Fibroblast of skin of left biceps (primary cell): ENCODE measurements at places on chromosomes 7 and 10.

DNA sequence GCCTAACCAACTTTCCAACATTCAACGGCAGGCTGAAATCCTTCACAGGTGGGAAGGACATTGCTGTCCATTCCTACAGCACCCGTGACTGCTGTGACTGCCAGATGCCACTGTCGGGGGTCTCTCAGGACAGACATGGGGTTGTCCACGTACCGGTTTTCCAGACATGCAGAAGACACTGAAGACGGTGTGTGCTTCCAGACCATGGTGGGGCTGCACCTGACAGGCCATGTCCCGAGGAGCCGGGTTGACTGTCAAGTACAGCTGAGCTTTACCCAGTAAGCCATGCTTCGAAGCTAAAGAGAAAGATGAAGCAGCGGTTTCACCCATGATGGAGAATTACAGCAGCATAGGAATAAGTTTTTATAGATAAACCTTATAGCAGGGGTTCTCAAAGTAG, 70.9 kb downstream of the PKD1L1 start:
- DNase-seq = no peak

DNA sequence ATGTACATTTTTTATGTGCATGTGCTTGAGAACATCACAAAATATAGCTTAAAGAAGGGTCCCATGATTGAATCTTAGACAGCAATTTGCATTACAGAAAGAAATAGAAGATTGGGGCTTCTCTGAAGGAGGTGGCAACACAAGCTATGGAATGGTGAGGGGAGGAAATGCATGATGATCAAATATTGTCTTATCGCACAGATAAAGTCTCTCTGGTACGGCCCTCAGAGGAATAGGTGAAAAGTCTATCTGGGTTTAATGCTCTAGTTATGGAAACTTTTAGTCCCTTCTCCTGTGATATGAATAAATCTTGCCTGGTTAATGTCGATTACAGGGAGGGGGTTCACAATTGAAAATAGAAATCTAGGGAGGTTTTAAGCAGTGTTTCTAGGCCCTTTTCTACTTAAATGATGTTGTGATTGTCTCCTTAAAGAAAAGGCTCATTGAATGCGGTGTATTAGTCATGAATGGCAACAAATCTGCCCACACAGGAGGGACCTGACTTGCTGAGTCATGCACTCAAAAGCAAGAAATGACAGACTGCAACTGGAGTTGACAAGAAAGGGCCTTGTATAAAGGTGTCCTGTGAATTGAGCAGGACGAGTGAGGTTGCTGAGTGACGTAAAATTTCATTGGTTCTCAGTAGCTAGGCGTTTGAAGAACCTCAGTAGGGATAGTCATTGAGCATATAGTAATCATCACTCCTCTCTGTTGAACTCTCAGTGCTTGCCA, 133.4 kb upstream of the CSTF2T start:
- DNase-seq = no peak

- no peak for DNase-seq
Observed at GRCh38 chr7:93902777-93903423, 3.5 kb upstream of the GNGT1 start.

GRCh38 chr10:124043310-124044142, 49.9 kb downstream of the CHST15 start:
- no peak for DNase-seq

DNA sequence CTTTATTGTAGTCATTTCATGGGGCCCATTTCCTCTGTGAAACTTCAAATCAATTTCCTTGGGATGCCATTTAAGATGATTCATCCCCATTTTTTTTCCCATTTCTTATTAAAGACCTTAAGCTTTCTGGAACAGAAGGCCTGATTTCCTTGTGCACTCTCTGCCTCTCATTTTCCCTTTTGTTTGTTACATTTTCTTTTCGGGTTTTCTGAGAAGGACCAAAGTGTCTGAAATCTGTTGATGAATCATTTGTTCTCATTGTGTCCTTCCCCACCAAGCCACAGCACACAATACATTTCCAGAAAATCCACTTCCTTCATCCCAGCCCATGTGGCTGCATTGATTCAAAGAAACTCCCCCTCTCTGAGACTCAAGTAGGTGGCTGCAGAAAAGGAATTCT, 372.4 kb downstream of the SFMBT2 start:
- DNase-seq = no peak

DNA sequence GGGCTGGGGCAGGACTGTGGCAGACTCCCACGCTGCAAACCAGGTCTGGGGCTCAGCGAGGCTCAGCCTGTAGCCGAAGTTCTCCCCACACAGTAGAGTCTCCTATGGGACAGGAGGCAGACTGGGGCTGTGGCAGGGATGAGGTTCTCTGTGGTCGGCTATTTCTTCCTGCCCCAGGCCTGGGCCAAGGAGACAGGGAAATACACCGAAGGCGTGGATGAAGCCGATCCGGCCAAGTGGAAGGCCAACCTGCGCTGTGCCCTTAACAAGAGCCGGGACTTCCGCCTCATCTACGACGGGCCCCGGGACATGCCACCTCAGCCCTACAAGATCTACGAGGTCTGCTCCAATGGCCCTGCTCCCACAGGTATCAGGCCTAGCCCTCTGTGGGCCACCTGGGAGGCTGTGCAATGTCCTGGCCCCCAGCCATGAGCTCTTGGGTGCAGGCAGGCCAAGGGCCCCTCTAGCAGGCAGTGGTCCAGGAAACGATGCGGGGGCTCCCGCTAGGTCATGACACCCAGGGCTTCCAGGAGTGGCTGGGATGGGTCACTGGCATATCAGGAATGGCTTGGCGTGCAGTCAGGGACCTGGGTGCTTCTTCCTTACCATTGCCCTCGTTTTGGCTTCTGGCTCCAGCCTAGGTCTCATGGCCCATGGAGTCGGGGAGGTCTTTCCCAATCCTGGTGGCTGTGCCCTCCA, 8.1 kb downstream of the IRF5 start:
- no peak for DNase-seq

GRCh38 chr7:140639366-140640053, 1.1 kb downstream of the DENND2A start:
- DNase-seq = peak; percentile 73

DNA sequence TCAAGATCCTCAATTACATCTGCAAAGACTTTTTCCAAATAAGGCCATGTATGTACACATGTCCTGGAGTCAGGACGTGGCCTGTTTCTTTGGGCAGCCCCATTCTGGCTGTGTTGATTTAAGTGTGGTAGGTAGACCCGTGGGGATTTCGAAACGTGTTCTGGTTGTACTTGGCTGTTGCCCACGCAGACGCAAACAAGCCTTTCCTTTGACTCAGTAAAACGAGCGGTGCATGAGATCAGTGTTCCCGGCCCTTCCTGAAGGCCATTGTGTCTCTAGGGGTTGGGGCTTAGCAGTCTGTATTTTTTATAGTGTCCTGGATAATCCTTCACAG, 64.8 kb upstream of the DNAJB6 start:
- peak; percentile 97 for DNase-seq

- DNase-seq = no peak
Observed at GRCh38 chr7:114531326-114531725, 116.7 kb downstream of the FOXP2 start.

DNA sequence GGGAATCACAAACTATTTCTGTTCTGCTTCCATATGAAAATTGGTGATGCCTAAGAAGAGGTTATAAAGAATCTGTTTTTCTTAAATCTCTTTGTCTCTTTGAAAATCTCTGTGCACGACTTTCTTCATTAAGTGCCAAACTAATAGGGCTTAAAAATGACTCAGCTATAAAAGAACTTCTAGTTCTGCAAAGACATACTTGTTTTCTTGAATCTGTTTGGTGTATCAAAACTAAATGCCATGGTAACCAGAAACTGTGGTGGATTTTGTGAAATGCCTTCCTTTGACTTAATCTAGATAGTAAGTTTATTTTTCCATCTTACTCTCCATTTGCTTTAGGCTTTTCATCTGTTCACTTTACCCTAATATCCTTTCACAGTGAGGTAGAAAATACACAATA, 417.8 kb downstream of the PARD3 start:
- DNase-seq = no peak

DNA sequence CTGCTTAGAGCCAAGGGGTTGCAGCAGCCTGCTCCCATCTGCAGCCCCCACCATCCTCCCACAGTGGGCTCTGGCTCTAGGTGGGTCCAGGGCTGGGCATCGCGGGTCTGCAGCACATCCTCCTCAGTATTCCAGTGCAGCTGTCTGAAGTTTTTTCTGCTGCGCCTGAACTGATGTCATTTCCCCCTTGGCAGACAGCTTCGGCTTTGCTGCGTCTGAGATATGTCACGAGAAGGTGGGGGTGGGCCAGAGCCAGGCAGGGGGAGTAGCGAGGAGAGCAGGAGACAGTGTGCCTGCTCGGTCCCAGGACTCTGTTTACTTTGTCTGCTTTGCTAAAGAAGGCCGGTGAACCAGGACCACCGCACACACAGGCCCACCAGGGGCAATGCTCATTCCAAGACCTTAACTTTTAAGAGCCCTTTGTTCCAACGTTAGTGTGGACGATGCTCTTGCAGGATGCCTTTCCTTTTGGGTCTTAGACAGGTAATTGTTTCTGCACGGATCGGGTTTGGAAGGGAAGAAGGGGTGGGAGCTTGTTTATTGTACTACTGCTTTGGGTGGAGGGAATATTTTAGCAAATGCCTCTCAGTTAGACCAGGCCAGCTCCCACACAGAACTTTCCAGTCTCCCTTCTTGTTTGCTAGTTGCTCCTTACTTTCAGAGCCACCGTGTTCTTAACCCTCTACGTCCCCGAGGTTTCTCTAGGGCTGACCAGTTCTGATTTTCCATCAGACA, 32.4 kb downstream of the WBP1L start:
- DNase-seq = peak; percentile 50

- no peak for DNase-seq
Observed at GRCh38 chr10:71946700-71947099, 17.5 kb upstream of the CHST3 start.

GRCh38 chr7:108004220-108005142, 1.5 kb upstream of the LAMB1 start:
- no peak for DNase-seq

DNA sequence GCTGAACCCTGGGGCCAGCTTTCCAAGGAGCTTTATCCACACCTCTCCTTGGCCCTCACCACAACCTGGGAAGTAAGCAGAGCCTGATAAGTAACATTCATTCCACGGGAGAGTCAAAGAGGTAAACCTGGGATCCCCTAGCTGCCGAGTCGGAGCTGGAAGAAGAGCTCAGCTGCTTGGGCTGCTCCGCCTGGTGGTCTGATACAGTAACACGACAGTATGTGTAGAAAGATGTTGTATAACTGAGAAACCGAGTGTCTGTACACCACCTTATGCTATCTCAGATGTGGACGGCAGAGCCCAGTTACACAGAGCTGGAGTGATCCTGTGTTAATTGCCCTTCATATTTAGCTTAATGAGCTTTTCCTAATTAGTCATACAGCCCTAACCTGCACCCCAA, 151.3 kb upstream of the KMT2E start:
- DNase-seq = no peak

GRCh38 chr7:155001756-155002410, 1.0 kb downstream of the PAXIP1 start:
- no peak for DNase-seq

- DNase-seq = no peak
Observed at GRCh38 chr7:77903597-77903996, 105.0 kb downstream of the PHTF2 start.

DNA sequence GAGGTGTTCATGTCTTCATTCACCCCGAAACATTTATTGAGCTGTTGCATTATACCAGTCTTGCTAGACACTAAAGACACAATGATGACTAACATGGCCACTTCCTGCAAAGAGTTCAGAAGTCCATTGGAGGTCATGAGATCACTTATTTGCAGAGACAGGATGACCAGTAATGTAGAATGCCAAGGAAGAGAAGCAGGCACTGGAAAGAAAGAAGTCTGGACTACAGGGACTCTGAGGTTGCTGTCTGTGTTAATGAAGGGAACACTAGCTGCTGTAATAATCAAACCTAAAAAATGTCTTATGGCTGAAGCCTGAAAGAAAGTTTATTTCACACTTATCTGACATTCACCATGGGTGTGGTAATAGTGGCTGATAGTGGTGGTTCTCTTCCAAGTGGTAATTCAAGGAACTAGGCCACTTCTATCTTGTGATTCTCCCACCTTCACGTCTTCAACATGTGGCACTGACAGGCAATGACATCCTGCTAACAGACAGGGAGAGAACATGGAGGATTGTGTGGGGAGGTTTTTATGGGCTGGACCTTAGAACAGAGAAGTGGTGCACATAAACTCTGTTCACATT, 89.2 kb upstream of the MKLN1 start:
- no peak for DNase-seq

DNA sequence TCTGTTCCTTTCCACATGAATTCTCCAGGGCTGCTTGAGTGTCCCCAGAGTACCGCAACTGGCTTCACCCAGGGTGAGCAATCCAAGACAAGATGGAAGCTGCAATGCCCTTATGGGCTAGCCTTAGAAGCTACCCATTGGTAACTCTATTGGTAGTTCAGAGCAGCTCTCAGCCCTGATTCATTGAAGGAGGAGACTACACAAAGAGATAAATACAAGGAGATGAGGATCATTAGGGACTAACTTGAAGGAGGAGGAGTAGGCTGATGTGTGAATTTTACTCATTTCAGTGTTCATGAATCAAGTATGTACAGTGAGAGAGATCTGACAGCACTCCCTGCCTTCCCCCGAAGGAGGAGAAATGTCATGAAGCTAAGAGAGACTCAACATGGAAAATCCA, 124.0 kb downstream of the REEP3 start:
- no peak for DNase-seq

DNA sequence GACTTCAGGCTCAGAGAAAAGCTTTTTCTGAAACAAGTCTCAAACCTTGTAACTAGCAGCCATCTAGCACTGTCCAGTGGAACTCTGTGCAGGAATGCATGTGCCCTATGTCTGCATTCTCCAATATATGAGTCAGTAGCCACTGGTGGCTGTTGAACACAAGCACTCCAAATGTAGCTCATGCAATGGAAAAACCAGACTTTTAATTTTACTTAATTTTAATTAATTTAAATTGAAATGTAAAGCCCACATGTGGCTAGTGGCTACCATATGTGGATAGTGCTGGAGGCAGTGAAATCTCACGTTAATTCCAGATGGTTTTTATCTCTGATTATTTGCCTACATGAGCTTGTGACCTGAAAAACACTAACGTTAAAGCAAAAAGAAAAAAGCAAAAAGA, 225.1 kb downstream of the GATA3 start:
- DNase-seq = peak; percentile 0

DNA sequence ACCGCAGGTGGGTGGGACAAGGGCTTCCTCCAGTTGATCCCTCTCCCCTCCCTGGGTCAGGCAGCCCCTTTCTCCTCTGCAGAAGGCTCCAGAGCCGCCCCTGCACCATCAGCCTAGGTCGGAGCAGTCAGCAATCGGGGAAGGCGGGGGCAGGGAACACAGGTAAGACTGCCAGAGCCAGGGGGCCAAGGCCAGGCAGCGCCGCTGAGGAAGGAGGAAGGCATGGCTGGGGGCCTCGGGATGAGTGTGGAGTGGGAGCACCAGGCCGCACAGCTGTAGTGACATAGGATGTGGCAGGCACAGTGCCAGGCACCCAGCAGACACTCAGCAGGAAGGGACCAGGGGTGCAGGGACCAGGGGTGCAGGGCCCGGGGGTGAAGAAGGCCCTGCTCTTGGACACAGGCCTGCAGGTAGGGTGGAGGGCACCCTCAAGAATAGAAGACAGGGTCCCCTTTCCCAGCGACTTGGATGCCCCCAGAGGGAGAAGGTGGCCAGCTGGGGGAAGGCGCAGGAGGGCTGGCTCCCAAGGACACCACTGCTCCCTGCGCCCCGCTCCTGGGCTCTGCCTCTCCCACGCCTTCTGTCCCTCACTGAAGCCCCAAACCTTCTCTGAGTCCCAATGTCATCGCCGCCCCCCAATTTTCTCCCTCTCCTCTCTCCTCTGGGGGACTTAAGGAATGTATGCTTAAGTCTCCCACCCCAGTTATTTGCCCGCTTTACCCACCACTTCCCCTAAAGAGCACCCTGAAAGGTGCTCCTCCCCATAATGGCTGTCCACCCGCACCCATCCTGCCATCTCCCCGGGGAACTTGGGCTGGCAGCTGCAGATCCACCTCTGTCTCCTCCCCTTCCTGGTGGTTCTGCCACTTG, 38.5 kb downstream of the CAMK2B start:
- DNase-seq = no peak
